ENCODE measurements at places on chromosomes 4 and X.

- DNase-seq, result no peak
Observed at GRCh38 chrX:11242704-11243103, 50.5 kb upstream of the AMELX start.

- no peak for DNase-seq
Observed at GRCh38 chr4:160284516-160284915, 1181.6 kb downstream of the RAPGEF2 start.

- peak; percentile 9 for DNase-seq
Observed at GRCh38 chrX:77415161-77415560, 32.0 kb upstream of the FGF16 start.

DNA sequence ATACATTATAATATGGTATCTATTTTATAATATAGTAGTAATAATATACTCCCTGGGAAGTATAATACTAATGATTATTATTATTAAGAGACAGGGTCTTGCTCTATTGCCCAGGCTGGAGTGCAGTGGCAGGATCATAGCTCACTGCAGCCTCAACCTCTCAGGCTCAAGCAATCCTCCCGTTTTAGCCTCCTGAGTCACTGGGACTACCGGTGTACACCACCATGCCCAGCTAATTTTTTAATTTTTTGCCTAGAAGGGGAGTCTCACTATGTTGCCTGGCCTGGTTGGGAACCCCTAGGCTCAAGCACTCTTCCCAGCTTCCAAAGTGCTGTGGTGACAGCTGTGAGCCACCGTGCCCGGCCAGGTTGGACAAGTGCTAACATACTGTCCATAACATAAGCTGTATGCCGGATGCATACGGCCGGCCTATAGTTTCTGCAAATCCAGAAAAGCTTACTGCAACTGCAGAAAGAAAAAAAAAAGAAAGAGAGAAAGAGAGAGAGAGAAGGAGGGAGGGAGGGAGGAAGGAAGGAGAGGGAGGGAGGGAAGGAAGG, 94.2 kb upstream of the PPP2R3B start:
- no peak for DNase-seq

DNA sequence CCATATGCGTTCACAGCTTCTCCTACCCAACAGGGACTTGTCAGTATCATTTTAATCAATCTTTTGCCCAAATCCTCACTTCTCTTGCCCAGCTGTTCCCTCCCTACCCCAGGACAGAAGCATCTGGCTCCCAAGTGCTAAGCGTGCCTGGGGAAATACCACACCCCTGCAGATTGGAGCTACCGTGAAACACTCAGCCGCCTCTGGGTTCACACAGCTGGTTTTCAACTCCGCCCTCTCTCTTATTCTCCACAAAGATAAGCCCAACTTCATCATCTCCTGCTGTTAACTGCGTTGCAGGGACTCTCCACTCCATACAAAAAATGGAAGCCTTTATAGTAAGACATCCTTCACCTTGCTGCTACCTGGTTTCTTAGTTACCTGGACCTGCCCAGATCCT, 147.3 kb upstream of the FTHL17 start:
- DNase-seq, result no peak

DNA sequence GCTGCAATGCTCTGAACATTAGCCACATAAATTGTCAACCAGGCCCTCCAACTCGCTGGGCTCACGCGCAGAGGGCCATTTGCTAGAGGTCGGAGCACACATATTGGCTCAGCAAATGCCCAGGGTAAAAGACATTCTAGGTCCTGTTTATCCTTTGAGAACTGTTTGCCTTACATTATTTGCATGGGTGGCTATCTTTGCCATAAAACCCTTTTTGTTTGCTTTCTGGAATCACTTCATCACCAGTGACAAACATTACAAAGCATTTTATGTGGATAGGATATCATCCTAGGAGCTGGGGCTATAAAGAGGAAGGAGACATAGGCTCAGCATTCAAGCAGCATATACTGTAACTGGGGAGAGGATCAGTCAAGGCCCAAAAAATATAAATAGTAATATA, 149.2 kb upstream of the RAI2 start:
- no peak for DNase-seq

- no peak for DNase-seq
Observed at GRCh38 chr4:173703021-173703420, 173.0 kb upstream of the HAND2 start.

DNA sequence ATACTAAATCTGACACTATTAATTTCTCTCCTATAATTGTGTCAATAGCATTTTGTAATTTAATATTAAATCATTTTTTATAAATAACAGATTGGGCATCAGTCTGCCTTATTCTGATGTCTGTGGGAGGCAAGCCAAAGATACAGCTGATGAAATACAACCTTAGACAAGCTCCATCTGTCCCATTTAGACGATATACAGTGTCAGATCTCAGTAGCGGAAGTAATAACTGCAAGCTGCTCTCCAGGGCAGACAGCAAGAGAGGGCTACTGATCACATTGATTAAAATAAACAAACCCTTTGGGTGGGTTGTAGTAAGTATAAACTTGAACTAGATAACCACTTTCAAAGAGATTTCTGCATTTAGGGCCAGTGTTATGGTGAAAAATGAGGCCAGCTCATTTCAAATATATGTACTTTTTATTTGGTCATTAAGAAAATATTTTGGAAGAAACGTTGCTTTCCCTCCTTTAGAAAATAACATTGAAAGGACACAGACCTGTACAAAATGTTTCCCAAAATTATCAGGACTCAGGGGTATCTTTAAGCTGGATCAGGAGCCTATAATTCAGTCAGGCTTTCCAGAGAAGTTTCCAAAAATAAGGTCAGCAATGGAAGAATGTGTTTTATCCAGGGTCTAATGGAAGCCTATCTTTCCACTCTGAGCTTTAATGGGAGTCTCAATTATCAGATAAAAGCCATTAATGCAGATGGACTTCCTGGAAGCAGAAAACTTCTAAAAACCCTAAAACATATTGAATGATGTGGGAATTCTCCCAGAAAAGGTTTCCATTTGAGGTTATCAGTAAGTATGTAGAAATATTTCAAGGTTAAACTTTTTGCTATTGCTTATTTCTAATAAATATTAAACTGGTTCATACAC, 1028.8 kb upstream of the IGFBP7 start:
- DNase-seq, result no peak

DNA sequence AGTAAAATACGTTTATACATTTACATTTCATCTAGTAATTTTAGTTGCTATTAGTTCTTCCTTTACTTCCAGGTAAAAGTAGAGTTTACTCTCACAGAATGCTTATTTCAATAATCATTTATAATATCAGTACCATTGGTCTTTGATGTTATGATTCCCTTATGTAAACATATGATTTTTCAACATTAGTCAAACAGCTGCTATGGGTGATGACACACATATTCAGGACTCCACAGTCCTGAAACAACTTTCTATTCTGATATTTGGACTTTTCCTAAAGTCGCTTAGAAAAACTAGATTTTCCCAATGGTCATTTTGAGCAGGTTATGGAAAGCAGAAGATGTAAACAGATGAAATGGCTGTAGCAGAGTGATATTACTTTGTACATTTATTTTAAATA, 369.8 kb downstream of the UNC5C start:
- no peak for DNase-seq

- no peak for DNase-seq
Observed at GRCh38 chr4:142696334-142697122, 149.6 kb downstream of the INPP4B start.

DNA sequence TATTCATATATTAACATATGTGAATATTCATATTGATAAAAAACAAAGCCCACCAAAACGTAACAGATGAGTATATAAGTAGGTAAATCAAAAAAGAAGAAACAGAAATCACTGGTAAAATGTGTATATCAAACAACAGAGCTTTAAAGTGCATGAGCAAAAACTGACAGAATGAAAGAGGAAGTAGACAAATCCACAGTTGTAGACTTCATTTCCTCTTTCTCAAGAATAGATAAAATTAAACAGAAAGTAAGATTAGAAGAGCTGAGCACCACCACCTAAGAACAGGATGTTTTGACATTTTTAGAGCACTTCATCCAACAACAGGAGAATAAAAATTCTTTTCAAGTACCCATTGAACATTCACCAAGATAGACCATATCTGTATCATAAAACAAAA, 64.6 kb downstream of the CNKSR2 start:
- peak; percentile 63 for DNase-seq

- no peak for DNase-seq
Observed at GRCh38 chrX:1602299-1602698, 10.9 kb downstream of the AKAP17A start.

- DNase-seq, result no peak
Observed at GRCh38 chrX:17459661-17460060, 84.7 kb downstream of the NHS start.

- peak; percentile 26 for DNase-seq
Observed at GRCh38 chr4:8473198-8473919, 32.8 kb downstream of the TRMT44 start.

- DNase-seq, result no peak
Observed at GRCh38 chr4:56245547-56246232, 141.6 kb downstream of the AASDH start.

DNA sequence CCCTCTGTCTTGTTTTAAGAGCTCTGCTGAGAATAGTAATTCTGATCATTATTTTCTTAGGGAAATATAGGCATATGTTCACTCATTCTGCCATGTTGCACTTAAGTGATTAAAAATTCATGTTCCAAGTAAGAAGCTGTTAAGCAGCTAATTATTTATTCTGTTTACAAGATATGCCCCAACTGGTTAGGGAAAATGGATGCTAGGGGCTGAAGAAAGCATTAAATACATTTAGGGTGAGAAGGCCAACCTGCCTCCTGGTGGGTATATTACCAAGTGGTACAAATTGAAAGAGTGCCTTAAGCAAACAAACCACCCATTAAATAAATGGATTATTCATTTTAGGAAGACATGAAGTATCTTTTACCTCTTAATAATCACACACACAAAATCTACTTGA, 392.6 kb upstream of the EPHA5 start:
- DNase-seq, result no peak

GRCh38 chr4:87540146-87541058, 11.2 kb upstream of the SPARCL1 start:
- no peak for DNase-seq

GRCh38 chr4:53273726-53274125, 92.1 kb downstream of the SCFD2 start:
- no peak for DNase-seq

DNA sequence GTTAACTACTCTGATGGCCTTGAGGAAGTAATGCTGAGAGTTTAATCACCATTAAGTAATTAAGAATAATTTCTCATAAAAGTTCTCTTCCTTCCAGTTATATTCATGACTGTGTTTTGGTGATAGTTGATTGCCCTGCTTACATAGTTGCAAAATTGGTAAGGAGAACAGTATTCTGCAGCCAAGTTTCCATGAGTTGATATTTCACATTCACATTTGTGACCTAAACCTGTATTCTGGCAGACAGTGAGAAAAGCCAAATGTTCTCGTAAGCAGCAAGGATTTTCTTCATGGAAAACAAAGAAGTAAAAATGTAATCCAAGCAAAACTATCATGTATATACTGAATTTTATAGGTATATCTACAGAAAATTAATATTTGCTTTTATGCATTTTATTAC, 187.8 kb upstream of the NUDT6 start:
- no peak for DNase-seq

- no peak for DNase-seq
Observed at GRCh38 chr4:176883108-176883550, 90.4 kb upstream of the VEGFC start.

DNA sequence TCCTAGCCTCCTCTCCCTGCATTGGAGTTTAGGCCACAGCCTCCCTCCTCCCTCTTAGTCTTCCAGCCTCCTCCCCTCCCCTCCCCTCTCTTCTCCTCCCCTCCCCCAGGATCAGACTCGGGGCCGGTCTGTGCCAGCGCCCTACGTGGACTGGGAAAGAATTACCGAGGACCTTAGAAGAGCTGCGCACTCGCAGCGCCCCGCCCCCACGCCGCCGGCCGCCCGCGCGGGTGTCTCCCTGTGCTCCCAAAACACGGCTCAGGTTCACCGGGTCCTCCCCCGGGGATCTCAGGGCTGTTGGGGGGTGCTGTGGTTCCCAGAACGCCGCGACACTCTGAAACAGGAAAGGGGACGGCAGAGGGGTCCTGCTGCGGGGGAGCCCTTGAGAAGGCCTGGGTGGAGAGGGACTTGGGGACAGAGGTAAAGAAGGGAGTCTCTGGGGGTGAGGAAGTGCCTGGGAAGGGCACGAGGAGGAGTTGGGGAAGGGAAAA, 122.3 kb upstream of the TBL1X start:
- peak; percentile 88 for DNase-seq

- no peak for DNase-seq
Observed at GRCh38 chrX:9064694-9065093, 30.8 kb upstream of the FAM9B start.

DNA sequence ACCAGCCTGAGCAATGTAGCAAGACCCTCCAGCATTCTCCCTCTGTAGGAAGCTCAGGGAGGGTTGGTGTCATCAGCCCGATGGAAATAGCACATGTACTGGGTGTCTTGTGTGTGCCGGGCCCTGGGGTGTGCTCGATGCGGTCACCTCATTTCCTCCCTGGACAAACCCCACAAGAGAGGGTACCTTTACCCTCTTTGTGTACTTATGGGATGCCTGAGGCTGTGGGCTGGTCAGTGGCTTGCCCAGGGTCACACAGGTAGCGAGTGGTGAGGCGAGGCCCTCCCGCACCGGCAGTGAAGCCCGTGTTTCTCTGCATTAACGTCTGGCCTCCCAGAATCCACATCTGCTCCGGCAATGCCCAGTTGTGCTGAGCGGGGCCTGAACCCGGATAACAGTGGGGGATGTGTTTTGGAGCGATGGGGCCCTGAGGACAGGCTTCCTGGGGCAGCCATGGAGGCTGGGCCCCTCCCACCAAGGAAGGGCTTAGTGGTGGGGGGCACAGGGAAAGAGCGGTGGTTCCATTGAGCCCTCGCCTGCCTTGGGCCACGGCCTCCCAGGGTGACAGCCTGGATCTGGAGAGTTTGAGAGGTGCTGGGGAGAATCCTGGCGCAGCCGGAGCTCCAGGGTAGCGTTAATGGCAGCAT, 8.1 kb downstream of the PSAPL1 start:
- DNase-seq, result no peak

- no peak for DNase-seq
Observed at GRCh38 chr4:147491086-147491485, 10.2 kb downstream of the EDNRA start.

DNA sequence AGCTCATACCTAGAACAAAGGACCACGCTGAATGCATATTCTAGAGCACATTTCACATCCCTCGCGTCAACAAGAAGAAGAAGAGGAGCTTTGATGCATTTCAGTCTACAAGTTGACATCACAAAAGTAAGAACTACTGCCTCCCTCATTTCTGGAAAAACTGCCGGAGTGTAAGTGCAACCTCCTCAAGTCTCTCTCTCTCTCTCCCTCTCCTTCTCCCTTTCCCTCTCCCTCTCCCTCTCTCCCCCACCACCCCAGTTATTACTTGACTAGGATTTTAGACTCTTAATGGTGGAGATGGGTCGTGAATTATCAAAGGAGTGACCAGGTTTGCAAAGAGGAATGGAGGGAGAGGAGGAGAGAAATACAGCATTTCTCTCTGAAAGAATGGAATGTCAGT, 1.4 kb upstream of the IRS4 start:
- DNase-seq, result no peak

GRCh38 chr4:94826206-94826605, 68.5 kb downstream of the BMPR1B start:
- no peak for DNase-seq
